CD8-positive, alpha-beta T cell (primary cell): ENCODE measurements at places on chromosomes 6 and 20. TPM values are rescaled to one million over a fixed set of nuclear protein-coding genes. Genes with fewer than 3 reads are reported as not detected.
A peak's percentile ranks its signal among the peaks of the same experiment; 100 is the strongest.

TM9SF4 gene
- 29.2 TPM for total RNA-seq

ANKRD66 gene
- total RNA-seq, result not detected

MAP1LC3A gene
- total RNA-seq, result 22.4 TPM

CPNE5 gene
- 0.49 TPM for total RNA-seq

HRH3 gene
- total RNA-seq, result not detected

UBE3D gene
- 6.4 TPM for total RNA-seq

SDC4 gene
- 1.1 TPM for total RNA-seq

DNA sequence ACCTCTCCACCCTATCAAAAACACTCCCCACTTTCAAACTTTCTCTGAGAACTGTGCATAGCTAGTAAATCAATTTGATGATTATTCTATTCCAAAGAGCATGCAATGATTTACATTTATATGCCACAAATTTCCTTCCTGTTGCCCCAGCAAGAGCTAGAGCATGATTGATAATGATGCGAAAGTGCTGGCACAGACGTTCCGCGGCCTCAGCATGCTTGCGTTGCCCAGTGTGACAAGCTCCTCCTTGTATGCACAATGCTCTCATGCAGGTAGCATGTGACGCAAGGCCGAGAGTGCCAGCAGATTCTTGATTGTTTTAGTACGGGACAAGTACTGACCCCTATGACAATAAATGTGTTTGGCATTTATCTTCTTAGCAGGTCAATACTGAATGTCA lies 696.3 kb upstream of the SLC35B3 start:
- no peak for DNase-seq

- DNase-seq, result no peak
Measured at GRCh38 chr6:45450132-45450531, 72.4 kb upstream of the SUPT3H start.

DNA sequence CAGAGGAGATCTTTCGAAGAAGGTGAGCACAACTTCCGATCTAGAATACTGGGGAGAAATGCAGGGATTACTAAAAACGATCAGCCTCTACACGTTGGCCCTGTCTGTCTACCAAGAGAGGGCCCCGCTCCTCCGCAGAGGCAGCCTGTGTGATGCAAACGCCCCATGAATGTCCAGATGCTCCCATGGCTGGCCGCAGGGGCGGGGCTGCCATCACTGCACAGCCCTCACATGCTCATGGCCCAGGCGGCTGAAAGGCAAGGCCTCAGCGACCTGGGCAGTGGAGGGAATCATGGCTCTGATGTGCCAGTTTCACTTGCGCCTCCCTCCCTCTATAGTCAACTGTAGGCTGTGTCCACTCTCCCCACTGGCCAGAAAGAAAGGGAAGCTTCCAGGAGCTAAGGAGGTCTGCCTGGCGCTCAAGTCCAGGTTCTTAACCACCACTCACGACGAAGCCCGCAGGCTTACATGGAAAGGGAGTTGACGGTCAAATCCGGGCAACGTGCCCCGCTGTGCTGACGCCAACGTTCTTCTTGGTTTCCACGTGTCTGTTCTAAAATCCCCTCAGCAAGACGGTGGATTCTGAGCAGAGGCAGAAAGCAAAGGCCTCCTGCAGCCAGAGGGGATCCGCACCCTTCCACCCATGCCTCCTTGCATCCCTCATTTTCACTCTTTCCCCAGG lies 14.2 kb downstream of the PXDC1 start:
- no peak for DNase-seq

- no peak for DNase-seq
Measured at GRCh38 chr6:137787016-137787415, 80.0 kb upstream of the TNFAIP3 start.

GRCh38 chr20:24432046-24432442 lies 37.4 kb upstream of the SYNDIG1 start:
- DNase-seq, result no peak

- no peak for DNase-seq
Measured at GRCh38 chr20:24604966-24605665, 135.7 kb downstream of the SYNDIG1 start.

DNA sequence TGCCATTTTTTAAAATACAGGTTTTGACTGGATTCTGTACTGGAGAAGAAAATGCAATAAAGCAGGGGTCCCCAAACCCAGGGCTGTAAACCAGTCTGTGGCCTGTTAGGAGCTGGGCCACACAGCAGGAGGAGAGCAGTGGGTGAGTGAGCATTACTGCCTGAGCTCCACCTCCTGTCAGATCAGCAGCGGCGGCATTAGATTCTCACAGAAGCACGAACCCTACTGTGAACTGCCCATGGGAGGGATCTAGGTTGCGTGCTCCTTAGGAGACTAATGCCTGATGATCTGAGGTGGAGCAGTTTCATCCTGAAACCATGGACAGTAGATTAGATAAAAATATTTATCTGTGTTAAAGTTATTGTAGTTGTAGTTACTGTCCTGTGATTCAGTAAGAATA lies 21.1 kb upstream of the FBXO9 start:
- no peak for DNase-seq

DNA sequence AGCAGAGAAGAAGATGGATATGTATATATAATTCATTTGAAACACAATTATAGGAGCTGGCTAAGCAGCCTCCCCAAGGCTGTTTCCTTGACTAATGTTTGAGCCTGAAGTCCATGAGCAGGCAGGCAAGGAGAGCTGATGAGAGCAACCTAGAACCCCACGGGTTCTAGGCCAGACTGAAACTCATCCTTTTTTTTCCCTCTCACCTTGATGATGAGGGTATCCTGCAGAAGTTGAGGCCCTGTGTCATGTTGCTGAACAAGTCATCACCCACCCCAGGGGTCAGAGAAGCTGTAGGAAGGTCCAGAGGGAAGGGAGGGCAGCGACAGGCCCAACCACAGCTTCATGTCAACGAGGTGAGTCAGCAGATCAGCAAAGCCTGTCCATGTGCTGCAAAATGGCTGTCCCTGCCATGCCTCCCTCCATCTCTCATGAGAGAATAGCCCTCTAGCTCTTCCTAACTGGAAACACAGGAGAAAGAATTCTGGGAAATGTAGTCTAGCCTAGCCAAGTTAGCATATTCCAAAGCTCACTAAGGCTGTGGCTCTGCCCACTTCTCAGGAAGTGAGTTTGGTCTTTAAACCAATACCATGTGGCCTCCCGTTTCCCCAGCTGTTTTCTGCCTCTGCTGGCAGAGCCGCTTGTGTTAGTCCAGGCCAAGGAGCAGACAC lies 91.3 kb upstream of the DTNBP1 start:
- no peak for DNase-seq

- peak; percentile 65 for DNase-seq
Measured at GRCh38 chr20:645318-646106, 7.5 kb downstream of the SRXN1 start.

GRCh38 chr6:99143108-99143861 lies 195.5 kb upstream of the FBXL4 start:
- no peak for DNase-seq

DNA sequence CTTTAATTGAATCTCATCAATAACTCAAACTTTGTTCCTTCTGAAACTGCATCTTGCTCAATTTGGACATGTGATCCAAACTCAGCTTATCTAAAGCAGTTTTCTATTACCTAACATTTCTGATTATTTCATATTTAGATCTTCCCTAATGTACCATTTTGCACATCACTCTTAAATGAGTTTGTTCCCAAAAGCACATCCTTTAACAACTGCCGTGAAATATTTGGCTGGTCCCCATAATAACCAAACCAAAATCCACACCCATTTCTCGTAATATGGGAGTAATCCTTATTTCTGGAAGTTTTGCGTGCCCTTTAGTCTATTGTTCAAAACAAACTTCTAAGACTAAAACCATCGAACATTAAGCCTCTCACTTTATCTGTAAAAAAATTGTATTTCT lies 94.9 kb downstream of the TASP1 start:
- no peak for DNase-seq

DNA sequence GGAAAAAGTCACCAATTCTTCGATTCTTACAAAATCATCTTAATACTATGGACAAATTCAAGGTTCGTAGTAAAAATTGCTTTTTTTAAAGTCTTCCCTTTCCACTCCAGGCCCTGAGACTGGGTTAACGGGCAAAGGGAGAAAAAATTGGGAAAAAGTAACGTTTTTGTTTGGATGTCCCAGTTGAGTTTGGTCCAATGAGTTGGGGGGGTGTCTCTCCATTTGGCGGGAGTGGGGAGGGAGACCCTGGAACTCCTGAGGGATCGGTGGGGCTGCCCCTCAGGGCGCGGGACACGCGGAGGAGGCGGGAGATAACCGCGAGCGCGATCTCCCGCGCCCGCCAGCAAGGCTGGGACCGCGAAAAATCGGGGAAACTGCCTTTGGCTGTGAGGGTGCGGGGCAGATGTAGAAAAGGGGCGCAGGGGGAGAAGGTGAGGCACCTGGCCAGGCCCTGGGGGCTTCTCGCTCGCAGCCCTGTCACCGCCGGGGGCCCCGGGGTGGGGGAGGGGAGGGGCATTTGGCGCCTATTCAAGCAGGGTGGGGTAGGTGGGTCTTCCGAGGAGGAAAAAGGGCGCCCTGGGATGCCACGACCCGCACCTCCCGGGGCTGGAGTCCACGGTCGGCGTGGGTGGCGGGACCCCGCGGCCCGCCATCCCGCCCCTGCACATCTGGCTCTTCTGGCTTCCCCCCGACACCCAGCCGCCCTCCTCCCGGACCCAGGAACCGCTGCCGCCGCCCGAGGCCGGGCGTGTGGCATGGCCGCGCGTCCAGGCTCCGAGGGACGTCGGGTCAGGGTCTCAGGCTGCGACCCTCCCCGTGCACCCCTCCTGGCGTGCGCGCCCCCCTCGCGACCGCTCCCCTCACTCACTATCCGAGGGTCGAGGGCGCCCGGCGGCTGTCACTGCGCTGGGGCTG lies 595 bp downstream of the FBXO5 start:
- DNase-seq, result peak; percentile 52

GRCh38 chr6:25481267-25481666 lies 170.7 kb upstream of the SCGN start:
- DNase-seq, result no peak

GRCh38 chr6:37407948-37408347 lies 25.1 kb upstream of the CMTR1 start:
- DNase-seq, result no peak

GRCh38 chr20:61956396-61957342 lies 109.0 kb downstream of the TAF4 start:
- DNase-seq, result no peak

GRCh38 chr6:34657307-34657978 lies 39.1 kb downstream of the ILRUN start:
- DNase-seq, result no peak

DNA sequence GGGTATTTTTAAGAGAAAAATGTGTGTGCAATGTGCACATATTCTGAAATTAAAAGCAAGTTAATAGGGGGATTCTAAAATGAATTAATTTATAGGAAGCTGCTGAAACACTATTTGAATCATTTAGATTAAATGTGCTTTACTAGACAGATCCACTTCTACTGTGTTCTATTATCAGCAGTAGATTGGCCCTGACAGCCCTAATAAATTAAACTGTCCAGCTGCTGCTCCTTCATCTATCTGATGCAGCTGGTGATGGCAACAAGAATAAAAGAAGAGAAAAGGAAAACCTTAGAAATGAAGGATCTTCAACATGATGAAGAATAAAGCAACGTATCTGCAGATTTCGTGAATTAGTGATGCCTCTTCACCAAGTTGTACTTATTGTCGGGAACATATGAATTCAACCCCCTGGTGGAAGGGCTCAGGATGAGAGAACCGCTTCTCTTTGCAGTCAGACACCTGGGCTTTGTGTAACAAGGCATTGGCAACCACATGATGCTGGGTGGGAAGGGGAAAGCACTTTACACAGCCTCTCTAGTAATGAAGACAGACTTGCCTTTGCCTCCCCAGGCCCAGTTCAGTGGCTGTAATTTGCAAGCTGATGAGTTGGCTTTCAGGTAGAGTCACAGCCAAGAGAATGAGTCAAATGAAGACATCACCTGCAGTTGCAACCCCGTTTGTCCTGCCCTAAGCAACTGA lies 94.4 kb downstream of the LAMP5 start:
- DNase-seq, result no peak

DNA sequence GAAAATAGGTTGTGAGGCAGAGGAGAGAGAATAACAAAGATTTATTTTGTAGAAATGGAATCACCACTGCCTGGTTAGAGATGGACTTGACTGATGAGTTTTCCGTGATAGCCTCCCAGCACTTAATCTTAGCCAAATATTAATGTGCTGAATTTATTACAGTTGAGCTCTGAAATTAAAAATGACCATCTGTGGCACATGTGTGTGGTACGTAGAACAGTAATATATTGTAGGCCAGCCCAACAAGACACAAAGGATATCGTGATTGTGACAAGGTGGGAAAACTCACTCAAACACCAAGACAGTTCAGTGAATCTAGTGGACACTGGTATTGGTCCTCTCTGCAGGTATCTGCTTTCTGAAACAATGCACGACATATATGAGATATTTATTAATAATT lies 119.4 kb downstream of the HAO1 start:
- DNase-seq, result no peak

- DNase-seq, result no peak
Measured at GRCh38 chr20:41234041-41234440, 83.5 kb downstream of the ZHX3 start.

DNA sequence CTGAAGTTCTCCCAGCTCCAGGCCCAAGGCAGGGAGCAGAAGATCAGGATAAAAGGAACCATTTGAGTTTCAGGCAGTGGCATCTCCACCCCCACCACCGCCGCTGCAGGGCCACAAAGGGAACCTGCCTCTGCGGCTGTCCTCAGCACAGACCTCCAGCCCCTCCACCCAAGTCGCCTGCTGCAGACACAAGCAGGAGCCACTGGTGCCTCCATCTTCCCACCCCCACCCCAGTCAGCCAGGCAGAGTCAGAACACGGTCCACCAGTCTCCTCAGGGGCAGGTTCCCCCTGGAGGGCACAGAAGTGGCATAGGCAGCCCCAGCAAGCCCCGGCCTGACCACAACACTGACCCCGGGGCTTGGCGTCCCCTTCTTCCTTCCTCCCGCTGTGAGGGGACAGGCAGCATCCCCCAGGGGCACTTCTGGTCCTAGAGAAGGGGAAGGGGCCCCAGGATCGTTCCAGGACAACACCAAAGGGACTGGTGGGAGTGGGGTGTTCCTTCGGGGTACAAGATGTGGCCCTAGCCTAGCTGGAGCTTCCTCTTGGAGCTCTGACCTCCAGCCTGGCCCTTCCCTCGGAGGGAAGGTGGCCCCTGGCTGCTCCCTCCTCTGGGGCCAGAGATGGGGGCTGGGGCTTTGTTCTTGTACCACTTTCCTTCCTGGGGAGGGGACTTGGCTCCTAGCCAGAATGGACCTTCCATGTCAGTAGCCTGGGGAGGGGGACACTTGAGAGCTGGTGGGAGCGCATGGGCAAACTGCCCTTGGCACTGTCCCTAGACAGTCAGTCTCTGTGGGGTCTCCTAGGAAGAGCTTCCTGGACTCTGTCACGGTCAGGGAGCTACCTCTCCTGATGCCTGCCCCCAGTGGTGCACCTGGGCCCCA lies 36.0 kb downstream of the YTHDF1 start:
- DNase-seq, result no peak

- DNase-seq, result no peak
Measured at GRCh38 chr6:80527552-80528052, 421.1 kb downstream of the BCKDHB start.

GRCh38 chr20:58431134-58431533 lies 42.1 kb downstream of the VAPB start:
- DNase-seq, result no peak

GRCh38 chr20:967796-968742 lies 34.0 kb downstream of the RSPO4 start:
- peak; percentile 45 for DNase-seq
